ENCODE measurements at places on chromosomes 7 and 10.

GRCh38 chr7:101134399-101134980, 7.6 kb downstream of the SERPINE1 start:
- no peak for DNase-seq

DNA sequence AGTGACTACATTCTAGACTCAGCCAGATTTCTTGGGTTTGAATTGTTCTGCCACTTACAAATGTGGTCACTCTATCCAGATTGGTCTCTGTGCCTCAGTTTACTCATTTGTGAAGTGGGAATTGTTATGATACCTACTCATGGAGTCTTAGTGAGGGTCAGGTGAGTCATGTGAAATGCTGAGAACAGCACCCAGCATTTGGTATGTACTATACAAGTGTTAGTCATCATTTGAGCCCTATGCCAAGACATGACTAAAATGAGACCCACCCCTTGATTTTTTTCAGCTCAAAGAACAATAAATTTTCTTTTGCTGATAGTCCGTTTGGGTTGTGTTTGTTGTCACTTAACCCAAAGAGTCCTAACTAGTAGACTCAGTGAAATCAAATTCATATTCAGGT, 92.8 kb downstream of the CHN2 start:
- DNase-seq, result no peak

GRCh38 chr7:15801551-15801950, 115.1 kb upstream of the MEOX2 start:
- DNase-seq, result no peak

DNA sequence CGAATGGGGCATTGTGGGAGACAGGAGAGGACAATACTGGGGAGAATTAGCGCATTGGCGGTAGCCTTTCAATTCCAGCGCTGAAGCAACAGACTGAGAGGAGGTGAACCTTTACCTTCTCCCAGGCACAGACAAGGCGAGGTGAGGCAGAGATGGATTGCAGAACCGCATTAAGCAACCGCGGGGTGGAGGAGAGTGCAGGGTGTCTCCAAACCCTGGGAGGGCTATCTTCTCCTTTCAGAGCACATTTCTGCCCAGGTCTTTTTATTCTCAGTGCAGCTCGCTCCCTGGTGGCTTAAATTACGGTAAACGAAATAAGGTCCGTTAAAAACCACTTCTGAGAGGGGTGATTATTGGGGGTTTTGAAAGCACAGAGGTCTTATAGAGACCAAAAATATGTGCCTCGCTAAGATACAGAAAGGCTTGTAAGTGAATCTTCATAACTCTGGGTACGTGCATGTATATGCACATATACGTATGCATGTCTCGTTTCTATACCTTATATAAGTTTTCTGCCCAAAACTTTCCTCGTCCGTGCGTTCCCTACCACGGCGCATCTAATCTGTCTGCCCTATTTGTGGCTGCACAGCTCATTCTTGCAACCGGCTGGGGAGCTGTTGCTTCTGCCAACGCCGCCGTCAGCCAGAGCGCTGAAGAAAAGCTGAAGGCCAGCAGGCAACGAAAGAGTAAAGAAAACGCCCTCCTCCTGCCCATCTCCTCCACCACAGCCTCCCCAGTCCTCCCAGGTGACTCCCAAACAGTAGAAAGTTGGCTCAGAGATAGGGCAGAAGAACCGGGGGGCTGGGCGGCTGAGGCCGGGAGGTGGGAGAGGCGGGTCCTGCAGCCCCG, 895 bp upstream of the ZNF804B start:
- DNase-seq, result no peak

GRCh38 chr10:17527514-17528146, 73.2 kb upstream of the ST8SIA6 start:
- DNase-seq, result no peak
